ENCODE measurements at places on chromosomes 4 and X.

- DNase-seq, result no peak
Observed at GRCh38 chrX:115553171-115553570, 7.8 kb upstream of the PLS3 start.

GRCh38 chr4:13766761-13767540, 139.4 kb upstream of the BOD1L1 start:
- peak; percentile 13 for DNase-seq

DNA sequence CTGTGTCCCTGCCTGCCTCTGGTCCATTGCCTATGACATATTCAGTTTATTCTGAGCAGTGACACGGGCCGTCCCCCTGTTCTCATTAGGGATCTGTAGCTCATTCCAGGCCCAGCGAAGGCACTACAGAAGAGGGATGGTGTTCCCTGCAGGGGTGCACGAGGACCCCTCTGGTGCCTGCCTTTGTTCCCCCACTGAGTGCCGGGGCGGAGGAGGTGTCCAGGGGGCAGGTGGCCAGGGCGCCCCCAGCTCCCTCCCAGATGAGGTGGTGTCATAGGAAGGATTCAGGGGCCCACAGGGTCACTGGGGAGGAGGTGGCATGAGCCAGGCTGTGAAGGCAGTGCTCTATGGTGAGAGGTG, 61.0 kb downstream of the SORCS2 start:
- DNase-seq, result no peak

- no peak for DNase-seq
Observed at GRCh38 chrX:1725472-1725871, 110.6 kb downstream of the ASMT start.

GRCh38 chr4:112099701-112100297, 45.5 kb upstream of the FAM241A start:
- DNase-seq, result no peak

GRCh38 chr4:46946919-46947536, 38.0 kb upstream of the COX7B2 start:
- DNase-seq, result no peak

DNA sequence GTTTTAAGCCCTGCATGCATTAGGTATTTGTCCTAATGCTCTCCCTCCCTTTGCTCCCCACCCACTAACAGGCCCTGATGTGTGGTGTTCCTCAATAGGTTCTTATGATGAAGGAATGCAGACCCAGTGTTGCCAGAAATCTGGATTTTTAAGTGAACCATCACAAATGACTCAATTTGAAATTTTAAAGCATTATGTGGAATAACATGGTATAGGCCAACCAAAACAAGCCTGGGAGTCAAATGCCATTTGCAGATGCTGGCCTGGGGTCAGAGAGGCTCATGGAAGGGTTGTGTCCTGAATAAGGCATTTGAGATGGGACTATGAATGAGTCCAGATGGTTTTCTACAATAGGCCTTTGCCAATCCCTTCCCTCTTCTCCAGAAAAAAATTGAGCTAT, 179.6 kb downstream of the SHROOM3 start:
- no peak for DNase-seq

GRCh38 chr4:6944301-6945051, 34.9 kb downstream of the TBC1D14 start:
- no peak for DNase-seq

GRCh38 chrX:2547736-2548135, 47.0 kb upstream of the DHRSX start:
- no peak for DNase-seq

DNA sequence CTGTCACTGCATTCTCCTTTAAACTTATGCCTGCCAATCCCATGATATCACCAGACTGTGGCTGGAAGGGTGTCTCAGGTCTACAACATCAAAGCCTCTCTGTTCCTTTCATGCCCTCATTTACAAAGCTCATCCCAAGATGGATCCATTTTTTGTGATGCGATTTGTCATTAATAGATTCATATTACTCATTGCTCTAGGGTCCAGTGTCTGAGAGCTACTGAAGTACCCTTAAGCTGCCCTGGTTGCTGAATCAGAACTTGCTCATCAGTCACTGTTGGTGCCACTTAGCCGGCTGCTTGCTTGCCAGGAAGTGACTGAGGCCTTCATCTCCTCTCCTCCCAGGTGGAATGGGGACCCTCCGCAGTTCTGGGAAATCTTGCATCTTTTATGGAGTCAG, 395.5 kb upstream of the BOD1L1 start:
- no peak for DNase-seq

GRCh38 chr4:141804836-141805235, 168.5 kb downstream of the IL15 start:
- no peak for DNase-seq

DNA sequence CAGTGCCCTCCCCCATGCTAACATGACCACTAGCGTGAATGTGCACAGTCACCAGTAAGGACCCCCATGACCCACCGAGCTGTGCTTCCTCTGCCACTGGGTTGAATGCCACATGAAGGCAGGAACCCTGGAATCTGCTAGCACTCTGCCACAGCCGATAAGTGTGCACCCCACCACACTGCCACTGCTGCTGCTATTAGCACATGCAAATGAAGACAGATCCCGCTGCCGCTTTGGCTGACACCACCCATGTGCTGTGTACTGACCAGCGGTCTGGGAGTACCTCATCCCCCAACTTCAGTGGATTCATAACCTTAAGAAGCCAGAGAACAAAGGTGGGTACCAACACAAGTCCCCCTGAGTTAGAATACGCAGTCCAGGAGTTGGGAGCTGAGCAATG, 200.9 kb upstream of the ARHGEF9 start:
- no peak for DNase-seq

GRCh38 chrX:46770817-46771163, 11.9 kb upstream of the SLC9A7 start:
- DNase-seq, result no peak

- DNase-seq, result no peak
Observed at GRCh38 chr4:169818063-169818679, 60.4 kb upstream of the HPF1 start.

DNA sequence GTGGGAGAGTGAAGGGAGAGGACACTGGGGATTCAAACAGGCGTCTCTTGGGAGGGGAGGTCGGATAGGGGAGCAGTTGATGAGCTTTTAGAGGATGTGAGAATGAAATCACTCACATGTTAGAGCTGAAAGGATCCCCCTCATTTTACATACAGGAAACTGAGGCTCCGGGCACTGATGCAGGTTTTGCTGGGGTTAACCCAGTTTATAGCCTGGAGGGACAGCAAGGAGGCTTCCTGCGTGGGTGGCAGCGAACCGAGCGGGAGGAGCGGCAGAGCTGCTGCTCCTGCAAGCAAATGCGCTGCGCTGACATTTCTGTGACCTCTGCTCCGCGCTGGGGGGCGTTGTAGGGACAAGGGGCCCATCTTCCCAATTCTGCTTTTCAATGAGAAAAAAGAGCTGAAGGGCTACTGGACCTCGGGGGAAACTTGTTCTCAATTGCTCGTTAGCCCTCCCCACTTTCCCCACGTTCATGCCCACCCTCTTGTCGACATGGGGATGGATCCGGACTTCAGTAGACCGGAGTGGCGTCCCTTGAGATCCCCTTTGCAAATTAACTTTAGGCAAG, 1.2 kb upstream of the NEUROG2 start:
- DNase-seq, result no peak

DNA sequence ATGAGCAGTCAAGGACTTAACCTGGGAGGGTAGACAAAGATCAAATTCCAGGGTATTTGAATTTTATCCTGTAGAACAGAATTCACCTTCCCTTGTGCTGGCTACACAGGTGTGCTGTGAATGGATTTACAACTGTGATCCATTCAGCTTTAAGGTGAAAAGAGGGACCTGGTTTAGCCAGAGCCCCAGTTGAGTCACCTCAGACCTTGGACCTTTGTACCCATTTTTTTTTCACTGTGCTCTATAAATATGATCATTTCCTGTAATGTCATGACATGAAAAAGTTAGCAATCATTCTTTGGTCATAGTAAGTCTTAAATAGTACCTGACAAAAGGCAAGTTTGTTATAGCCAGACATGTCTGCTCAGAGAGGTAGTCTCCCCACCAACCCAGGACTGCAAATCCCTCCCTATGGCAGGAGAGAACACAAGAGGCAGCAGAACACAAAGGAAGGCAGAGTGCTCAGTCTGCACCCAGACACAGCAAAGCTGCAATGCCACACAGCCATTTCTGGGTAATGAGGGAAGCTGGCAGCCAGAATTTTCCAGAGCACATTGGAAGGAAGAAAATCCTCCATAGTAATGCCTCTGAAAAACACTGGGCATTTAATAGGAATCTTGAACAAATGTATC, 77.9 kb downstream of the CXXC4 start:
- DNase-seq, result no peak

DNA sequence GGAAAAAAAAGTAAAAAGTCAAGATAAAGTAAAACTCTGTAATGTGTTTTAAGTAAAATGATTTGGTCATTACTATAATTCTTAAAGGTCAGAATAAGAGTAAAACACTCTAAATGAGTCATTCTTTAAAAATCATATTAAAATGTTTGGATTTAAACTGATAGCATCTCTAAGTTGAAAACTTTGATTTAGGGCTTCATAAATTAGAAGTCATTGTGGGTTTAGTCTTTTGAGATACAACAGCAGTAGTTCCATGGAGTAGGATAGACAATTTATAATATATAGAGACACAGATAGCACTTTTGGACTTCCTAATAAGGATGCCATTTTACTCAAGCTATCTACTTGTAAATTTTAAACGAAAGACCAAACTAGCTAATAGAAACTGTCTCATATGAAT, 77.1 kb upstream of the PABPC4L start:
- DNase-seq, result no peak

Measured in heart right ventricle (tissue), 16 donors.